AG09319 (cell line): ENCODE measurements at places on chromosomes 13 and 19.

- DNase-seq: no peak
These were observed 54.2 kb downstream of the PCDH9 start for GRCh38 chr13:67175836-67176459.

DNA sequence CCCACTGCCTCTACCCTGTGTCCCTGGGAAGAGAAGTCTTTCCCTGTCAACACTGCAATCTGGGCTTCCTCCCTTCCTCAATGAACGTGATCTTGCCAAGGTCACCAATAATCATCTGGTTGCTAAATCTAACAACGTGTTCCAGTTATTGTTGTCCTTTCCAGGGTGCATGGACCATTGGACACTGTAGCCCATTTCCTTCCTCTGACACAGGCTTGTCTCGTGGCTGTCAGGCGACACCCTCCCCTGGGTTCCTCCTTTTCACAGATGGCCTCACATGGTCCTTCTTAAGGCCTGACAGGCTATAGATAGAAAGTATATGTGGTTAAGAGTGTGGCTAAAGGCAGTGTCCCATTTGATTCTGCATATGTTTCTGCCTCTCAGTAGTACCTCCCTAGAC is 67.7 kb upstream of the STARD13 start:
- DNase-seq: no peak

DNA sequence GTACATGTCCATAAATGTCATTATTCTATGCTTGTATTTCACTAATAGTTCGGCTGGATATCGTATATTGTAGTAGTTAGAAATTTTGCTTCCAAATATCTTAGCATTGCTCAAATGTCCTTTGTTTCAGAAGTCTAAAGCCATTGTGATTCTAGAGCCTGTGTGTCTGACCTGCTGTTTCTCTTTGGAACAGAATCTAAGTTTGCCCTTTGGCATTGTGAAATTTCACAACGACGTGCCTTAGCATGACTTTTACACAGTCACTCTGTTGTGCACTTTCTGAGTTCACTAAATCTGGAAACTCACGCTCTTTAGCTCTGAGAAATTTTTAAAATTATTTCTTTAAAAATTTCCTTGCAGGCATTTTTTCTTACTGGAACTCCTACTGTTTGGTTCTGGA is 152.2 kb downstream of the TBC1D4 start:
- no peak for DNase-seq

DNA sequence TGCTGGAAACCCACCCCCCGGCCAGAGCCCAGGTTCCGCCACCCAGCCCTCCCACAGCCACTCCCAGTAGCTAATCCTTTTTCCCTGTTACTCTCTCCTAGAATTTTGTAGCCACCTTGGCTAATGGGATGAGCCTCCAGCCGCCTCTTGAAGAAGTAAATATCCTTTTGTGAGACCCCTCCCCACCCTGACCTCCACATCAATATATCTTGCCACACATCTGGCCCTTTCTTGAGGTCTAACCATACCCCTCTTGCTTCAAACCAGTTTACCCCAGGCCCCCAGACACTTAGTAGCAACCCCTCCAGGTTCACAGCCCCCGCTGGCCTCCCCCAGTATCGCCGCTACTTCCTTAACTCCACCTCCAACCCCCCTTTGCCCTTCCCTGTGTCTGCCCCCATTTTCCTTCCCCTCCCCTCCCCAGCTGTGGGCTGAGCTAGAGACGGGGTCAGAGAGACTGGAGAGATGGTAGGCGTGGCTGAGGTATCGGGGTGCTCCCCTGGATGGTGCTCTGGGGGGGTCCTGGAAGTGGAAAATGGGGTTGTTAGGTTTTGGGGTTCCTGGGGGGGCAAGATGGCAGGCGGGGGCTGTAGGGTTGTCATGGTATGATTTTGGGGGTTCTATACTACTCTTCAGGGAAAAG is 2.8 kb downstream of the PRMT1 start:
- DNase-seq: no peak

DNA sequence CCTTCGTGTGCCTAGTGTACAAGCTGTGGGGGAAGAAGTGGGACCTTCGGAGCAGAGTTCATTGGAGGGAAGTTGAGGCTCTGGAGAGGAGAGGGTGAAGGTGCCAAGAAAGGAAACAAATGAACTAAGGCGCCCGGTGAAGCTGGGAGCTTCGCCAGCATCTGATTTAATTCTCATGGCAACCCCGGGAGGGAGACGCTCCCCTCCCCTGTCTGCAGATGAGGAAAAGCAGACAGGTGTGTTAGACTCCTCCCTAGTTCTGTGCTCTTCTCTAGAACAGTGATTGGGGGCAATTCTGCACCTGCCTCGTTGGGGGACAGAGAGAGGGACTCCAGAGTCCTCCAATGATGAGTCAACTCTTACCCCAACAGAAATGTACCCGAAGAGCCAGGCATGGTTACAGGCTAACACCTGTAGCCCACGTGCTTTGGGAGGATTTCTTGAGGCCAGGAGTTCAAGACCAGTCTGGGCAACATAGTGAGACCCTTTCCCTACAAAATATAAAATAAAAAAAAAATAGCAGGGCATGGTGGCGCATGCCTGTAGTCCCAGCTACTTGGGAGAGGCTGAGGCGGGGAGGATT is 4.2 kb downstream of the SSC5D start:
- no peak for DNase-seq

- no peak for DNase-seq
These were observed 106.8 kb downstream of the STOML3 start for GRCh38 chr13:38883783-38884182.

DNA sequence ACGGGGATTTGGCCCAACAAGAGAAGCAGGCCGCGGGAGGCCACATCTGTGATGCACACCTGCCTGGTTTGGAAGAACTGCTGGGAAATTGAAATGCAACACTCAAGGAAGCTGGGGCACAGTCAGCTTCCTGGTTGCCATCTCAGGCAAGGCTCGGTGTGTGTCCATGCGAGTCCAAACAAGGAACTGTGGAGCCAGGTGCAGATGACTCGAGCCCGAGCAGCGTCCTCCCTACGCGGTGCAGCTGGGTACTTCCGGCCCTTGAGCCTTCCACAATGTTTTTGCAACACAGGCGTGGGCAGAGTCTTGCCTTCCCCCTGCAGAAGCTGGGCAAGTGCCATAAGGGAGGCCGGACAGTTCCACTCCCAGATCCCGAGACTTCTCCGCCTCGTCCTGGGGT is 94.6 kb downstream of the CRYL1 start:
- DNase-seq: no peak

DNA sequence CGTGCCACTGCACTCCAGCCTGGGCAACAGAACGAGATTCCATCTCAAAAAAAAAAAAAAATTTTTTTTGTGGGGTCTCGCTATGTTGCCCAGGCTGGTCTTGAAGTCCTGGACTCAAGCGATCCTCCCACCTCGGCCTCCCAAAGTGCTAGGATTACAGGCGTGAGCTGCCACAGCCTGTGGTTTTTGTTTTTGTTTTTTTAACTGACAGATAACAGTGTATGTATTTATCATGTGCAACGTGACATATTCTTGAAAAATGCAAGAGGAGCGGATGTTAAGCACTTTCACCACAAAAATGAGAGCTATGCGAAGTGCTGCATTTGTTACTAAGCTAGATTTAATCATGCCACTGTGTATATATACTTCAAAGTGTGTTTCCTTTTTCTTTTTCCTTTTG is 49.0 kb downstream of the ARHGEF18 start:
- DNase-seq: no peak

DNA sequence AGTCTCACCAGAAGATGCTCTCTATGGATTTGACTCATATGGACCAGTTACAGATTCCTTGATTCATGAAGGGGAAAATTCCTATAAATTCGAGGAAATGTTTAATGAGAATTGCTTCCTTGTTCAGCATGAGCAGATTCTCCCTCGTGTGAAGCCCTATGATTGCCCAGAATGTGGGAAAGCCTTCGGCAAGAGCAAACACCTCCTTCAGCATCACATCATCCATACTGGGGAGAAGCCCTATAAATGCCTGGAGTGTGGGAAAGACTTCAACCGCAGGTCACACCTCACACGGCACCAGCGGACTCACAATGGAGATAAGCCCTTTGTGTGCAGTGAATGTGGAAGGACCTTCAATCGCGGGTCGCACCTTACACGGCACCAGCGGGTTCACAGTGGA is 10.7 kb downstream of the ZNF460 start:
- DNase-seq: no peak

DNA sequence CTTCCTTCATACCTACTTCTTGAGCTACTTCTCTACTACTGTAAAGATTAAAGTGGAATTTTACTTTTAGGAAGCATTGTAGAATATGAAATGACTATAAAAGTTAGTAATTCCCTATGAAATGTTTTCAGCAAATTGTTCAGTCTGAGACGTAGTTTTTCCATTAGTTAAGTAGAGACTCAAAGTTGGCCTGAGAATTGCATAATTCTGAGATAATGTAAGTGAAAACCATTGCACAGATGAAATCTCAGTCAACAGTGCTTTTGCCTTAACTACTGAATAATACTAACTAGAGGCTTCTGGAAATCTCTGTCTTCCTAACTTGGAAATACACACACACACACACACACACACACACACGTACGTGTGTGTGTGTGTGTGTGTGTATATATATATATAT is 125.9 kb downstream of the FGF14 start:
- DNase-seq: no peak

DNA sequence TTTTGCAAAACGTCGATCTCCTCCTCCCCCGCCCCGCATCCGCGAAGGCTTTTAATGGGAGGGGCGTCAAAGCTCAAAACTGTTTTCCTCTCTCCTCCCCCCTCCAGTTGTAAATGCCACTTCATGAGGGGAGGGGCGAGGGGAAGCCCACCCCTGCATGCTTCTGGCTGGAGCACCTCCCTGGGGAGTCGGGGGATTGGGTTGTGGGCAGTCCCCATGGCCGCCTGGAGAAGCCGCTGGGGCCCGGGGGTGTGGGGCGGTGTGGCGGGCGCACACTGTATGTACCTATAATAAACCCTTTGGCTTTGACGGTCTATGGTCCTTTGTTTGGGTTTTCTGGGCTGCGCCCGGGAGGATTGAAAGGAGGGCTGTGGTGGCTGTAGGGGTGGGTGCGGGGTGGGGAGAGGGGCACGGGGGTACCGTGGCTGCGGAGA is 505 bp upstream of the SHKBP1 start:
- DNase-seq: no peak

- DNase-seq: no peak
These were observed 767.6 kb upstream of the SLITRK1 start for GRCh38 chr13:84649853-84650252.

DNA sequence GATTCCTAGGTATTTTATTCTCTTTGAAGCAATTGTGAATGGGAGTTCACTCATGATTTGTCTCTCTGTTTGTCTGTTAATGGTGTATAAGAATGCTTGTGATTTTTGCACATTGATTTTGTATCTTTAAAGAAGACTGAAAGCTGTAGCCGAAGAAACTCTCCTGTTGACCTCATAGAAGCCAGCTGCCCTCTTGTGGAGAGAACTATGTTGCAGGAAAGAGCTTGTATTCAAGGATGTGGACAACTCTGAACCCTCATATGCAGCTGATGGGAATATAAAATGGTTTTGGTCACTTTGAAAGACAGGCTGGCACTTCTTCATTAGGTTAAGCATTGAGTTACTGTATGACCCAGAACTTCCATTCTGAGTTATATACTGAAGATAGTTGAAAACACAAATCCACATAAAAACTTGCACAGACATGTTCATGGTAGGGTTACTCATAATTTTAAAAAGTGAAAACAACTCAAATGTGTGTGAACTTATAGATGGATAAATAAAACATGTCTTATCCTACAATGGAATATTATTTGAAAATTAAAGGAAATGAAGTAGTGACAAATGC is 65.8 kb upstream of the SLITRK6 start:
- no peak for DNase-seq

GRCh38 chr19:45767881-45768654 is 984 bp downstream of the SIX5 start:
- no peak for DNase-seq

GRCh38 chr13:91238036-91238435 is 109.5 kb upstream of the MIR17HG start:
- DNase-seq: no peak

- peak; percentile 28 for DNase-seq
These were observed 12.6 kb downstream of the XRCC1 start for GRCh38 chr19:43562698-43563241.

GRCh38 chr13:41052441-41052840 is 8.9 kb upstream of the WBP4 start:
- no peak for DNase-seq

DNA sequence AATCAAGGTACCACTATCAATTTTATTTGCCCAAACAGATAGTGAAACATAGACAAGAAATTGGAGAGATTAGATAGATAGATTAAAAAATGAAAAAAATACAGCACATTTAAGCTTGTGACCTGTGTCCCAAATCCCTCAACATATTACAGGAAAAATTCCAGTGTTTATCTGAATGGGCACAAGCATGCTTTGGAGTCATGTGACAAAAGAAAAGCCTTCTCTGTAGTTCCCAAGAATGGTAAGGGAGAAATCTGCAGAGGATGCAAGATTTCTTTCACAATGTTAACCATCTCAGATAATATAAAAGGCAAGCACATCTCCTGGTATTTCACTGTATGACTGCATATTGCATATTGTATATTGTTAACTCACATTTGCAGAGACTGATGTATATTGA is 168.0 kb downstream of the PCDH9 start:
- no peak for DNase-seq

DNA sequence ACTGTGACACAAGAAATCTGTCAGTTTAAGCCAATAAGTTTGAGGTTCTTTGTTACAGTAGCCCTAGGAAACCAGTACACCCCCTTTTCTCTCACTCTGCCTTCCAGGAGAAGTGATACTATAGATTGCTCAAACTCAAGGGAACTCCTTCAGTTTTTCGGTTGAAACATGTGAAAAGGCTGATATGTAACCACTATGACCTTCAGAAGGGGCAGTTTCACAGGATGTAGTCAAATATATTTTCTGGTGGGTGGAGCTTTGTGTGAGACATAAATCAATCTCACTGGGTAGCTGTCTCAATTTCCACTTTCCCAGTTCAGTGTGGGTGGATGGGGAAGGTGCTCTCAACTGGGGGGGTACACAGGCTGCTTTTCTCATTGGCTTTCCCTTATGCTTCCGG is 41.7 kb downstream of the HTR2A start:
- DNase-seq: no peak

GRCh38 chr19:57786286-57786685 is 16.8 kb downstream of the ZNF586 start:
- no peak for DNase-seq

GRCh38 chr13:96903085-96903484 is 91.2 kb downstream of the OXGR1 start:
- DNase-seq: no peak

DNA sequence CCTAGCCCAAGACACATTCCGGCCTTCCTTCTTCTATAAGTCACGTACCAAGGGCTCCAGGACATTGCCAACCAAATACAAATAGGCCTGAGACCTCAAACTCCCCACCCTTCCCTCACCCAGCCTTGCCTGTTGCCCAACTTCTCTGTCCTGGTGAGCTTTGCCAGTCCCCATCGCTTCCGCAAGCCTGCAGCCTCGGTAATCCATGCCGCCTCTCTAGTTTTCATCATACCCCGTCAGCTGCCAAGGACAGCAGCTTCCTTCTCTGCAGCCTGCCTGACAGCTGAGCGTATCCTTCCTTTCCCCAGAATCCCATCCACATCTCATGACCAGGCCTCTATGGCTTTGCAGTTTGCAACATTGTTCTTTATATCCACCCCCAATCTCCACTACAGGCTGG is 36.6 kb upstream of the POMP start:
- DNase-seq: no peak

GRCh38 chr19:16433986-16434385 is 37.8 kb downstream of the EPS15L1 start:
- DNase-seq: no peak
